ENCODE measurements at places on chromosomes 6 and 20. TPM values are rescaled to one million over a fixed set of nuclear protein-coding genes. Genes with fewer than 3 reads are reported as not detected.

GRCh38 chr20:7975851-7976414 is 35.7 kb upstream of the HAO1 start:
- DNase-seq, result no peak

DNA sequence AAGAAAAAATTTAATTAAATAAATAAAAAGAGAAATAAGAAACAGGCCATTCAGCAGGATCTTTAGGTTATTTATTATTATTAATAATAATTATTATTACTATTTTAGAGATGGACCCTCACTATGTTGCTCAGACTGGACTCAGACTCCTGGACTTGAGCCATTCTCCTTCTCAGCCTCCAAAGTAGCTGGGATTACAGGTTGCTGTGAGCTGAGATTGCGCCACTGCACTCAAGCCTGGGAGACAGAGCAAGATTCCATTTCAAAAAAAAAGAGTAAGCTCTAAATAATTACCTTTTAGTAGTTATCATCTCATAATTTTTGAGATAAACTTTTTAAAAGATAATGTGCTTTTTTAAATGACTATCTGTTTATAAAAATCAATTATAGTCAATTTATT is 1102.8 kb upstream of the GJE1 start:
- no peak for DNase-seq

DNA sequence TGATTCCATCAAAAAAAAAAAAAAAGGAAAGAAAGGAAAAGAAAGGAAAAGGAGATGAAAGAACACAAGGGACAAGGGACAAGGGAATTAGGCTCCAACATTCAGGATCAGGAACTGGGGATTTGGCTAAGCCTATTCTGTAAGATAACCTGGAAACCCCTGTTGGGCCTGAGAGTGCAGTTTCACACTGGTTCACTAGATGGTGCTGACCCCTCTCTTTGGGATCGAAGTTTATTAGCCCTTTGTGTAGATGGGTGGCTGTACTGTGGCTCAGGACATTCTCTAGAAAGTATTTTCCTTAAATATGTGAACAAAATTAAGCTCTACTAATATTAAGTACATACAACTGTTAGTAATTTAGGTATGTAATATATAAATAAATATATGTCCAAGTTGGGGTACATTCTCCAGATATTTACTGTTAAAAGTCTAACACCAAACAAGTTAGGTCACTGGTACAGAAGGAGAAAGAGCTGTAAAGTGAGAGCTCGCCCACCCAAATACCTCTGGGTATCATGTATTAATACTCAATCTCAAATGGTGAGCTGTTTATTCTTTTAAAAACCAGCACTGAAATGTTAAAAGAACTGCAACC is 6.3 kb downstream of the OR2A4 start:
- no peak for DNase-seq

DLGAP4 gene
- 120 TPM for total RNA-seq

GRCh38 chr6:85680388-85680787 is 37.7 kb upstream of the SYNCRIP start:
- DNase-seq, result no peak

C6orf58 gene
- not detected for total RNA-seq

DNA sequence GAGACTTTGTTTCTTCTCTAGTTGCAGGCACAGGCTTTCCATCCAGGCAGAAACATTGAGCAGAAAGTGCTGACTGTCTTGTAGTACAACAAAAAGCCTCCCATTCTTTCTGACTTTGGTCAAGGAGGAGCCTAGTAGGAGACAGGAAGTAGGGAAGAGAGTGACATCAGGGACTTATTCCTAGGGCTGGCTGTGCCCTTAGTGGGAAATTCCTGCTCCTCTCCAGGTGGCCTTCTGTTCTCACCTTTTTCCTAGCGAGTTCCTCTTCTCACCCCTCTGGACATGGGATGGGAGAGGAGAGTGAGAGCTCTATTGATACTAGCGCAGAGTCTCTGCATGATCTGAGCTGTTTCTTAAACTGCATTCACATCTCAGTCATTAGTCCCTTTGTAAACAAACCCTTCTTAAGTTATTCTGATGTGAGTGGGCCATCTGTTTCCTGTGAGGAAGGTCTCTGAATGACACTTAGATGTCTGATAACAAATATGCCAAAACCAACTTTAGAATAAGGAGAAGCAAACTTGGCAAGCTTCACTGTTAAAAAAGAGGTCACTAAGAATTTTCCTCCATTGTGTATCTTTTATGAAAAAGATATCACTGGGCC is 455.0 kb downstream of the GJA1 start:
- DNase-seq, result no peak

DNA sequence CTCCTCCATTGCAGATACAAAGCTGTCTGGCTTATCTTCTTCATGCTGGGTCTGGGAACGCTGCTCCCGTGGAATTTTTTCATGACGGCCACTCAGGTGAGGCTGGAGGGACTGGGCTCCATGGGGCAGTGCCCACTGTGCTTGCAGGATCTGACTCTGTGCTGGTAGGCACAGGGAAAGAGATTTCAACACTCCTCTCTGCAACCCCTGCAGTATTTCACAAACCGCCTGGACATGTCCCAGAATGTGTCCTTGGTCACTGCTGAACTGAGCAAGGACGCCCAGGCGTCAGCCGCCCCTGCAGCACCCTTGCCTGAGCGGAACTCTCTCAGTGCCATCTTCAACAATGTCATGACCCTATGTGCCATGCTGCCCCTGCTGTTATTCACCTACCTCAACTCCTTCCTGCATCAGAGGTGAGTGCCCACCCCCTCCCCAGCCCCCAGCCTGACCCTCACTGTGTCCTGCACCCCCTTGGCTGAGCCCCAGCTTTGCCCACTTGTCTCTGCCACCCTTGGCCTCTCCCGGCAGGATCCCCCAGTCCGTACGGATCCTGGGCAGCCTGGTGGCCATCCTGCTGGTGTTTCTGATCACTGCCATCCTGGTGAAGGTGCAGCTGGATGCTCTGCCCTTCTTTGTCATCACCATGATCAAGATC is 6.1 kb downstream of the SLC29A1 start:
- no peak for DNase-seq

DNA sequence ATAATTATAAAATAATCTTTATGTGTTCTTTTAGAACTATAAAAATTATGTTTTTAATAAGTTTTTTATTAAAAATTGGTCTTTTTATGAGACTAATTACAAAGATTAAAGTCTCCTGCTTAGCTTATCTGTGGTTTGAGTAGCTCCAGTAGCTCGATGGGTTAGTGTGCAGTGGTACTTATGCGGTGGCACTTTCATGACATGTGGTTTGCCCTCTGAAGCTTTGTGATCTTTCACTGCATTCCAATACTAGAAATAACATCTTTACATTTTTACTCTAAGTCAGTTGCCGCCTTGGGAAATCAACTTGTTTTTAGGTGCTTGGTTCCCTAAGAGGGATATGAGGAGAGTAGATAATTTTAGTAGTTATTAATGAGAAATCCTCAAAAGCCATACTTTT is 699.5 kb upstream of the FLRT3 start:
- DNase-seq, result no peak

TRAPPC3L gene
- not detected for total RNA-seq

- no peak for DNase-seq
These were observed 37.1 kb downstream of the DTD1 start for GRCh38 chr20:18624948-18625347.

DNA sequence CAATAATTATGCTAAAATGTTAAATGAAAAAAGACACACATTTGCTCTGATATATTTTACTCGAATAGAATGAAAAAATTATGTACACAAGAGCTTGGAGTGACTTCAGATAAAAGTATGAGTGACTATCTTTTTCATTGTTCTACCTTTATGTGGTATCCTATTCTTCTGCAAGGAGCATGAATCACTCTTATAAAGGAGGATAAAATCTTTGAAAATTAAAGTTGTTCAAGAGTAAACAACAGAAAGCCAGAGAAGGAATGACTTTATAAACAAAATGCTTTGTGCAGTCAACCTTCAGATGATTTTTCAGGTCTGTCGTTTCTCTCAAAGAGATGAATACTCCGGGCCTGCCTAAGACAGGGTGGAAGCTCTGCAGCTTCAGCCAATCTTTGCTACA is 215.3 kb downstream of the FOXA2 start:
- no peak for DNase-seq

DLL1 gene
- 46.3 TPM for total RNA-seq

RIPPLY2 gene
- total RNA-seq, result not detected
